ENCODE measurements at places on chromosomes 12 and 14.
A peak's percentile ranks its signal among the peaks of the same experiment; 100 is the strongest.

DNA sequence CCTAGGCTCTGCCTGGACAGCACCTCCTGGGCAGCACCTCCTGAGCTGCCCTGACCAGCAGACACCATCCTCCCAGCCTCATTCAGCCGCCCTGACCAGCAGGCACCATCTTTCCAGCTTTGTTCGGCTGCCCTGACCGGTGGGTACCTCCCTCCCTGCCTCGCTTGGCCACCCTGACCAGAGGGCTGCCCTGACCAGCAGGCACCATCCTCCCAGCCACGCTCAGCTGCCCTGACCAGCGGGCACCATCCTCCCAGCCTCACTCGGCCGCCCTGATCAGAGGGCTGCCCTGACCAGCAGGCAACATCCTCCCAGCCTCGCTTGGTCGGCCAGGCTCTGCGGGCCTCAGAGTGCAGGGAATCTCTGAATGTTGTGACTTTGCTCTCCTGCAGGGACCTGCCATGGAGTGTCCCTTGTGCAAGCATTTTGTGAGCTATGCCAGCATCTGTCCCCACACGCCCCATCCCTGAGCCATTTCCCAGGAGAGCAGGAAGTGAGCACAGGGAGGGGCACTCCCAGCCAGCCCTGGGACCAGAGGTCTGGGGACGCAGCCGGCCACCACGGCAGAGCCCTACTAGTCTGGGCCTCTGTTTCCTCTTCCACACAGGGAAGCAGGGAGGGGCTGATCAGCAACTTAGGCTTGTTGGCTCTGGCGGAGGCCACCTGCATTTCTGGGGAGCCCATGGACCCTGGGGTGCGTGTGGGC is 265.5 kb downstream of the SEC23A start:
- DNase-seq = no peak

- DNase-seq = no peak
These were observed 825 bp downstream of the DHH start for GRCh38 chr12:49093792-49094159.

- DNase-seq = no peak
These were observed 153.9 kb upstream of the GSC start for GRCh38 chr14:94923786-94924185.

DNA sequence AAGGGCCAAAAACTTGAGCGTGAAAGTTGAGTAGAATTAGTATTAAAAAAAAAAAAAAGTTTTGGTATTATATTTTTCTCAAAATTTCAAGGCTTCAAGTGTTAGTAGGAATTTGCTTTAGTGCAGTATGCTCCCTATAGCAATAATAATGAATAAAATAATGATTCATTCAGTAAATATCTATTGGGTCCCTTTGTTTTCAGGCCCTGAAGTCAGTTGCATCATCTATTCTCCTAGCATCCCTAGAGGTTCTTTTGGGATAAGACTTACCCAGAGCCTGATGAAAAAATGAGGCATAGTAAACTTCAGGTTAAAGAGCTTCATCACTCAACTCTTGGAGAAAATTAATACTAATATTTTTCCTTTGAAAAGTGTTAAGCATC is 1.1 kb downstream of the KMT5A start:
- no peak for DNase-seq

DNA sequence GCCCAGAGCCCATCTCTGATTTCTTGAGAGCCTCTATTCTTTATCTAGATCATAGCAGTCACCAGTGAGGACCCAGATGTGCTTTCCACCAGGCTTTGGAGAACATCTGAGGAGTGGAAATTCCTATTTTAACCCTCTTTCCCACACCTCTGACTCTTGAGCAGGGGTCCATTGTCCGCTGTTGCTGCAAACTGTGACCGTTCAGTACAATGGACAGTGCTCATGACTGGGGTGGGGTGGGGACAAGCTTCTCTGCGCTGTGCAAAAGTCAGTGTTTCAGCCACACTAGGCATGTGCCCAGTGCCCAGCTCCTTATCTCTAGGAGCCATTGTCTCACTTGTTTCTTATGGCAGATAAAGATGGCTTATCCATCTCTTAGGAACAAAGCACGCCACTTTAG is 16.9 kb upstream of the KRT7 start:
- DNase-seq = no peak

DNA sequence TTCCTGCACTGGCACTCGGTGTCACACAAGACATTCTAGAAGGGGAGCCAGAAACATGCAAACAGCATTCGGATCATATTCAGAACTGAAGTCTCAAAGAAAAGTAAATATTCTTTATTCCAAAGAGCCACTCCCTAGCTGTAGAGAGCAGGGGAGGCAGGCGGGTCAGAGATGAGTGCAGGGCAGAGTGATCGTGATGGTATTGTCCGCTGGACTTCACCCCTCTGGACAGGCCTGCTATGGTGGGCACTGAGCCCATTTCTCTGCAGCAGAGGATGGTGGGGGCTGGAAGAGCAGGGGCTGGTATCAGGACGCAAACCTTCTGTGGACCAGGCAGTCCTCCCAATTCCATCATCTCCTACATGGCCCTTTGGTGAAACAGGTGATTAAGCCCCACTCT is 25.6 kb downstream of the IRF2BPL start:
- DNase-seq = no peak

DNA sequence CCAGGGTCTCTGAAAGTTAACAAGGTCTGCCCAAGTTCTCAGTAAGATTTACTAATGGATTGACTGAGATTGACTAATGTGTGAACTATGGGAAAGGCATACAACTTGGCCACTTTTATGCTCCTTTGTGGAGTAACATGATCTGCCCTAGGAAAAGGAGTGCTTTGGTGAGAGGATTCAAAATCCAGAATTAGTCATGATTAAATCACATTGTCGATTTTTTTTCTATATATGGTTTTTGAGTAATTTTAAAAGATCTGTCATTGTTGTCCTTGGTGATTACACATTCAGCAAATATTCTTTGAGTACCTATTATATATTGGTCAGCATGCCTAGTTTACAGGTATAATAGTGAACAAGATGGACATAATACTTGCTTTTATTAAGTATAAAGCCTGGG is 147.7 kb upstream of the SYT10 start:
- DNase-seq = no peak

GRCh38 chr12:1325666-1326065 is 268.7 kb downstream of the FBXL14 start:
- DNase-seq = no peak

DNA sequence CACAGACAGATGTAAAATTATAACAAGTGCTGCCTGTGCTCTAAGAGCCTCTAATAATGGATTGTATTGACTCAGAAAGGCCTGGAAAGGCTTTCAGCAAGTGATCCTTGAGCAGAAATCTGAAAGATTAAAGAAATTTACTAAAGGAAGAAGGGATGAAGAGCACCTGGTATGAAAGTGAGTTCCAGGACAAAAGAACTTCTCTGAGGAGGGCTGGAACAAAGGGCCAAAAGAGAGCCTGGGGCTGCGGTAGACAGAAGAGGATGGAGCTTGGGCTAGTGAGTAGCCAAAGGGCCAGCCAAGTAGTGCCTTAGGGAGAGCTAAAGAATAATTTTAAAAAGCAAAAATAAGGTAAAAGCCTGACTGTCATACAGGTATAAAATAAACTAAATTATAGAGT is 44.0 kb downstream of the BCAT1 start:
- no peak for DNase-seq

GRCh38 chr14:106013879-106014376 is 487.5 kb downstream of the TMEM121 start:
- no peak for DNase-seq

DNA sequence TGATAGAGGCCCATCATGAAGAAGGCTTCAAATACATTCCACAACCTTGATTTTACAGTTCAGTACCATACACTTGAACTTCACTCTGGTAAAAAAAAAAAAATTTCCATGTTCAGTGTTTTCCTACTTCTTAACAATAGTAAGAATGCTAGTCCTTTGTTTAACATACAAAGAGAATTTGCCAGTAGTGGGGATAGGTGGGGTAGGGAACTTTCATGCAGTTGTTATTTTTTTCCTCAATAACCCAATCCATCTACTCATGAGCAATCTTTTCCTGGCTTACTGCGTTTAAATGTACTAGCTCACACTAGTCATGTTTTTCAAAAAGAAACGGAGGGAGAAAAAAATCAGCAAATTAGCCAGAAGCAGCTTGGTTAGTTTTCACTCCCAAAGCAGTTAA is 206.1 kb downstream of the PRKD1 start:
- no peak for DNase-seq

DNA sequence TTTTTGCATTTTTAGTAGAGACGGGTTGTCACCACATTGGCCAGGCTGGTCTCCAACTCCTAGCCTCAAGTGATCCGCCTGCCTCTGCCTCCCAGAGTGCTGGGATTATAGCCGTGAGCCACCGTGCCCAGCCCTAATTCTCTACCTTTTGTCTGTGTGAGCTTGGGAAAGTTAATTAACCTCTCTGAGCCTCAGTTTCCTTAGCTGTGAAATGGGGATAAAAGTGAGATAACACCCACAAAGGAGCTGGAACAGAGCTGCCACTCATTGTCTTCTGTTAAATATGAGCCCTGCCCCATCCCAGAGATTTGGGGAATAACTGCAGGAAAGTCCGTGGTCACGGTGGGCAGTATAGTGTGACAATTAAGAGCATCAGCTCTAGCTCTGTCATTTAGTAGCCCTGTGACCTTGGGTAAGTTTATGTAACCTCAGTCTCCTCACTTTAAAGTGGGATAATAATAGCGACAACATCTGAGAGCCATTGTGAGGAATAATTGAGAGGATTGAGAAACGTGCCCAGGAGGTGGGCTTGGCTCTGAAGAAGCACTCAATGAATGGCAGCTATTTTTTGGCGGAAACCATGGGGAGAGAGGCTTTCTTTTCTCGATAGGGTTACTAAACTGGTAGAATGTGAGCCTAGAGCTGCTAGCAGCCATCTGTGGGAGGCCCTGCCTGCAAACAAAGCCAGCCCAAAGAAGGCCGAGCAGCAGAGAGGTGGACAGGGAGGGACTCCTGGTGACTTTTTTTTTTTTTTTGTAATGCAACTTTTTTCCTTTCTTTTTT is 60.8 kb upstream of the MED13L start:
- no peak for DNase-seq

GRCh38 chr12:24797901-24798300 is 151.0 kb downstream of the BCAT1 start:
- no peak for DNase-seq

DNA sequence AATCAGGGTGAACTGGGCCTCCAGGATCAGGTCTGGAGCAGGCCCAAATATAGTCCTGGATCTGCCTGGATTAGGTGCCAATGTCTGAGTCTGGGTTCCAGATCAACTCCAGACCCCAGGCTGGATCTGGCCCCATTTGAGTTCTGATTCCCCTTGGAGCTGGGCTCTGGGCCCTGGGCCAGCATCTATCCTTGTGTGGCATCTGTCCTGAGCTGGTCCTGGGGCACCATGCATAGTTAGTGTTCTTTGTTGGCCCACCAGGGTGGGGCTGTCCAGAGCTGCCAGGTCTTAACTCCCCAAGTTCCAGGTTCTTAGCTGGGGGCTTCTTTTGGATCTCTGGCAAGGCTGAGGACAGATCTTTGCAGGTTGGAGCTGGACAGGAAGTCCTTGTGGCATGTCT is 11.0 kb upstream of the ZNF385A start:
- DNase-seq = no peak

DNA sequence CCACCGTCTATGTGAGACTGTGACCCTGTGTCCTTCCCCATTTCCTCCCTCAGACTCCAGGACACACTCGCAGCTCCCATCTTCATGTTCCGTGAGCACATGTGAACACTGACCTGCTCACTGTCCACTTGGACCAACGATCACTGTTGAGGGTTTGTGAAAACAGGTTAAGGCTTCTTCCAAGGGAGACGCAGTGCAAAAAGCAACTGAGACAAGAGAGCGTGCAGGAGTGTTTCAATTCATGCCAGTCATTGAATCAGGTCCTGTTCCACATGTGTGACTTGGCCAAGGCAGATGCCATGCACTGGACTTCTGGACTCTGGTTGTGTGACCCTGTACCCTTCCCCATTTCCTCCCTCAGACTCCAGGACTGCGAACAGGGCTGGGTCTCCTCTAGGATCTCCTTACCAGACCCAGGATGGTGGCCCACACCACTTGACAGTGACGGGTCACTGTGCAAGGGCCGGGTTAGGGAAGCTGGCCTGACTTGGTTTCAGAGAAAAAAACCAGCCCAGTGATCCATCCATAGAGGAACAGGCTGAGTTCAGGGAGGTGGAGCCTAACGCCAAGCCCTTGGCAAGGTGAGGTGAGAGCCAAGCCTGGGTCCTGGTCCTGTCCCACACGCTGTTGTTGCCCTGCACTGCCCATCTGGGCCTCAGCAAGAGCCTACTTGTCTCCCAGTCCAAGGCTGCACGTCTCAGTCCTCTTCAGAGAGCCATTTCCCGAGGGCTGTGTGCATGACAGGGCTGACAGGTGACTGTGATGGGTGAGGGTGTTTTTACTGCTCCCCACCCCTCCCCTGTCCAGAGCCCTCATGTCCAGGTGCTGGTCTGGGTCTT is 5.7 kb upstream of the KRT5 start:
- DNase-seq = no peak

DNA sequence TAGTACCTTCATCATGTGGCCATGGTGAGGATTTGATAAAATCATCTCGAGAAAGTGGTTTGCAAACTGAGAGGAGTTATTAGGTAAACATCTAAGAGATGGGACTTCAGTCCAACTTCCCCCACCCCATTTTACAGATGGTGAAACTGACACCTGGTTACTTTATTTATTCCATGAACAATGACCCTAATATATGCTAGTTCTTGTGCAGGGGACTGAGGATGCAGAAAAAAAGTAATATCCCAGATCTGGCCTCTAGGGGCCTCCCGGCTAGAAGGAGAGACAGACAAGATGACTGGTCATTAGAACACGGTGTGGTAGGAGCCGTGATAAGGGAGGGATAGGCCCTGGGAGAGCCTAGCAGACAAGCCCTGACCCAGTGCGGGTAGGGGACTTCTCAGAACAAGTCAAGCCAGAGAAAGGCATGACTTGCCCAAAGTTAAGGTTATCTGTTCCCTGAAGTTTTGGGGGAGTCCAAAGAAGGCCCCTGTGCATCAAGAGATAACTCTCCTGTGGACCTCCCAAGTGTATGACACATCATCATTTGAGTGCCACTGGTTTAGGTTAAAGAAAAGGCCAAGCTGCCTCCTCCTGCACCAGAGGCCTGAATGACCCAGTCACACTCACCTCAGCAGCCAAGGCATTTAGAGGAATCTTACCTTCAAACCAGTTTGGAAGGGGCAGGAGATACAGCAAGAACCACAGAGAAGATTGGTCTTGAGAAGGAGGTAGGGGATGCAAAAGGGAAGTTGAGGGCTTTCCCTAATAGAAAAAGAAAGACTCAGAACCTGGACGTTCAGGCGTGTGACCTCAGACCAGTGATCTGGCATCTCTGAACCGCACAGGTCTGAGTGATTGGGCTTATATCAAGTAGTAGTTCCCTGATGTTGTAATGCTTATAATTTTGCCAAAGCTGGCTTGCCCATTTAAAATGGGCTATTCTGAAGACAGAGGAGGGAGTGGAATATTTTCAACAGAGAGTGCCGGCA is 1.6 kb downstream of the CMKLR1 start:
- peak; percentile 73 for DNase-seq

- no peak for DNase-seq
These were observed 23.4 kb upstream of the TMX1 start for GRCh38 chr14:51216602-51217001.

GRCh38 chr12:131395971-131396573 is 314.8 kb upstream of the SFSWAP start:
- DNase-seq = no peak
